CD4-positive, alpha-beta T cell treated with Interleukin-12 subunit alpha and Interleukin-12 subunit beta, for 1 hour (primary cell): ENCODE measurements at places on chromosomes 1 and 21.

DNA sequence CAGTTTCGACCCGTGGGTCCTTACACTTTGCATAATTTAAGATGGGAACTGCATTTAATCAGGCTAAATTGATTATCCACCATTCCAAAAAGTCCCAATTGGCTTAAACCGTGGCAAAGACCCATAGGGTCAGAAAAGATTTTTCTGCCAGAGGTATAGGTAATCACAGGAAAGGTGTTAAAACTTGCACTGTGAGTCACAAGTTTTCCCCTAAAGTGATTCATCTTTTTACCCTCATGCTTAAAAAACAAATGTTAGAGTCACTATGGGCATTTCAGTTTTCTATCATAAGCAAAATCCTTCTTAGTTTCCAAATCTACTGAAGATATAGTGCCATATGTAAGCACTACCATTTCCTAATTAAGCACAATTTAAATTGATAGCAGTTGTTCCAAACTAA is 1079.8 kb downstream of the ADGRL2 start:
- DNase-seq: no peak

- no peak for DNase-seq
Observed at GRCh38 chr21:32008714-32009113, 135.9 kb downstream of the HUNK start.

DNA sequence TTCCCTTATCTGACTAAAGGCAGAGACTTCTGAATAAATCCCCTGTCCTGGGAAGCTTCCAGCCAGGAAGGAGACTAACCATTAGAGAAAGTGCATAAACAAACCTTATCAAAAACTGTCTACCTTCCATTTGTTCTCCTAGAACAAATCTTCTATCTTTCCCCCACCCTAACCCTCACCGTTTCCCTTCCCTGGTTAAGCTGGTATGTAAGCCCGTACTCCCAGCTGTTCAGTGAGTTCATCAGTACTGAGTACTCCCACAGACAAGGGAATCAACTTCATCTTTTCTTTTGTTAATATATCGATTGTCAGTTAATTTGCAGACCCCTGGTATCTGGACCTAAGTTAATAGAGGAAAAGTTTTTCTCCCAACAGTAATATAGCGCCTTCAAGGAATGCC is 20.1 kb upstream of the COG2 start:
- no peak for DNase-seq

- no peak for DNase-seq
Observed at GRCh38 chr1:171663854-171664575, 11.5 kb upstream of the MYOC start.

DNA sequence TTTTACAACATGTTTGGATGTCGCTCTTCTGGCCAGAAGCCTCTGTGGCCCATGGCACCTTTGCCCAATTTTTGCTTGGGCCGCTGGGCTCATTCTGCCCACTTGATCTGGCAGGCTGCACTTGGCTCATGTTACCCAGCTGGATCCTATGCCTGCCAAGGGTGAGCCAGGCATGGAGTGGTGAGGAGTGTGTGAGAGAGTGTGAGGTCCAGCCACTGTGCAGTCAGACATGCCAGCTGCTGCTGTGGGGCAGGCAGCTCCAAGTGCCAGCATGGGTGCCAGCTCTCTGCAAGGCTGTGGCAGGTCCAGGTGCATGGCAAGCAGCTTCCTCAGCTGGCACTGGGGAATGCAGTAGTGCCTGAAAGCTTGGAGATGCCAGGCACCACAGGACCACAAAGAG is 71.0 kb downstream of the EBNA1BP2 start:
- DNase-seq: no peak

- DNase-seq: no peak
Observed at GRCh38 chr1:19460535-19461219, 24.7 kb downstream of the CAPZB start.

DNA sequence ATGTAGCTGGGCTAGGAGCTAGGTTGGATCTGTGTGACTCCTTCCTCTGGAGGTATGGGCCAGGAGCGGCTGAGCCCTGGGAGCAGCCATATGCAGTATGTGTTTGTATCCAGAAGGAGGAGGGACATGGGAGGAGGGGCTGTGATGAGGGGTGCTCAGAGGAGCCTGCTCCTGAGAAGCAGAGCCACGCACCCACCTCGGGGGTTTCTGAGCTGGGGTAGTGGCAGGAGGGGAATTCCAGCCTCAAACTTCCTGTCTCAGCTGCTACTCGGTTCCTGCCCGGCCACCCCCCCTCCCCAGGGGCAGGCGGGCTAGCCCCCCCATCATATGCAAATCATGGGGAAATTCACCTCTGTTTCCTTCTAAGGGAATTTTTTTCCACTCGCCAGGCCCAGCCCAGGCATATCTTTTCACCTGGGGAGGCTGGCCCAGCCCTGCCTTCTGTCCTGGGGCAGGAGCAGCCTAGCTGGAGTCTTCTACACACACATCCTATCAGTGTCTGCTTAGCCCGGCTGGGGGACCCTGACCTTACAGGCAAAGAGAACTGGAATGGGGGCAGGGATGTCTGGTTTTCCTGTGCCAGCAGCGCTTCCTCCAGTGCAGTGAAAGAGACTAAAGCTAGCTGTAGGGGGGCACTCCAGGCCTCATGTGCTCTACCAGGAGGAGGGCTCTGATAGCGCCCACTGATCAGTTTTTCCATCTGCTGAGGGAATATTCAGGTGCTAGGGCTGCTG is 3.0 kb downstream of the ZC3H12A start:
- DNase-seq: peak; percentile 93

- no peak for DNase-seq
Observed at GRCh38 chr1:86061551-86061990, 95.0 kb downstream of the COL24A1 start.

GRCh38 chr1:50329332-50329932 is 93.8 kb downstream of the DMRTA2 start:
- no peak for DNase-seq

GRCh38 chr1:145707183-145707867 is at the start of gene PDZK1:
Gene PDZK1 (minus strand): TSS chr1:145707368. CDS start chr1:145688021, 19,347 bp downstream.
- no peak for DNase-seq
